ENCODE measurements at places on chromosomes 4 and X.

GRCh38 chr4:102692474-102692873 is 68.3 kb downstream of the MANBA start:
- DNase-seq: no peak
- peaks cover 5% of the 10 kb centered on the region for H3K4me1 ChIP-seq
- H3K27ac ChIP-seq: no peak overlapping the region
- H3K4me3 ChIP-seq: no peak overlapping the region
- peaks cover 7% of the 10 kb centered on the region for H3K36me3 ChIP-seq

- no peak overlapping the region for H3K4me3 ChIP-seq
- DNase-seq: no peak
- H3K36me3 ChIP-seq: no peaks in the 10 kb centered on the region
- H3K4me1 ChIP-seq: no peaks in the 10 kb centered on the region
These were observed 22.7 kb upstream of the STX18 start for GRCh38 chr4:4564522-4564921.

GRCh38 chrX:10781847-10782530 is 161.6 kb upstream of the MID1 start:
- DNase-seq: no peak
- no peak overlapping the region for H3K4me3 ChIP-seq
- no peaks in the 10 kb centered on the region for H3K27me3 ChIP-seq
- H3K36me3 ChIP-seq: no peaks in the 10 kb centered on the region
- no peak overlapping the region for H3K27ac ChIP-seq

GRCh38 chr4:5199912-5200311 is 148.6 kb downstream of the STK32B start:
- H3K4me3 ChIP-seq: no peak overlapping the region
- H3K36me3 ChIP-seq: no peaks in the 10 kb centered on the region
- no peak for DNase-seq
- H3K27ac ChIP-seq: no peak overlapping the region
- H3K27me3 ChIP-seq: no peaks in the 10 kb centered on the region

- H3K36me3 ChIP-seq: no peaks in the 10 kb centered on the region
- no peaks in the 10 kb centered on the region for H3K27me3 ChIP-seq
- no peak overlapping the region for H3K4me3 ChIP-seq
- no peak overlapping the region for H3K27ac ChIP-seq
- DNase-seq: no peak
- H3K4me1 ChIP-seq: no peaks in the 10 kb centered on the region
These were observed 272.7 kb upstream of the PCDH18 start for GRCh38 chr4:137804906-137805495.

GRCh38 chrX:68912113-68912512 is 83.3 kb downstream of the EFNB1 start:
- H3K36me3 ChIP-seq: no peaks in the 10 kb centered on the region
- no peaks in the 10 kb centered on the region for H3K27me3 ChIP-seq
- no peak for DNase-seq
- no peak overlapping the region for H3K4me3 ChIP-seq

DNA sequence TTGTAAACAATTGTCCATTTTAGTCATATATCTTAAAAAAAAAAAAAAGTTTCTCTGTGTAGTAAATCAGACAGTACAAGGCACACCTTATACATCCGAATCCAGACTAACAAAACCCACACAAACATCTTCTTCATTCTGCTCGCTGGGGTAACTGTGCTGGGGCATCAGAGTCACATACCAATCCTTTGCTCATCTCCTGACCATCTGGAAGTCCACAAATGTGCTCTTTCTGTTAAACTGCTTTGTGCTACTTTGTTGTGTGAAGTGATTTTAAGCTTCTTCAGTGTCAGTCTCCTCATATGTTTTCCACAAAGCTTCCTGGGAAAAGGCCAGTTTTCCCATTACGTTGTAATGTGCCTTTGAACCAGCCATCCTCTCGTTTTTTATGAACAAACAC is 86.2 kb upstream of the CBR4 start:
- no peak overlapping the region for H3K27ac ChIP-seq
- H3K36me3 ChIP-seq: peaks cover 26% of the 10 kb centered on the region
- H3K4me3 ChIP-seq: no peak overlapping the region
- DNase-seq: no peak
- peaks cover 5% of the 10 kb centered on the region for H3K4me1 ChIP-seq

DNA sequence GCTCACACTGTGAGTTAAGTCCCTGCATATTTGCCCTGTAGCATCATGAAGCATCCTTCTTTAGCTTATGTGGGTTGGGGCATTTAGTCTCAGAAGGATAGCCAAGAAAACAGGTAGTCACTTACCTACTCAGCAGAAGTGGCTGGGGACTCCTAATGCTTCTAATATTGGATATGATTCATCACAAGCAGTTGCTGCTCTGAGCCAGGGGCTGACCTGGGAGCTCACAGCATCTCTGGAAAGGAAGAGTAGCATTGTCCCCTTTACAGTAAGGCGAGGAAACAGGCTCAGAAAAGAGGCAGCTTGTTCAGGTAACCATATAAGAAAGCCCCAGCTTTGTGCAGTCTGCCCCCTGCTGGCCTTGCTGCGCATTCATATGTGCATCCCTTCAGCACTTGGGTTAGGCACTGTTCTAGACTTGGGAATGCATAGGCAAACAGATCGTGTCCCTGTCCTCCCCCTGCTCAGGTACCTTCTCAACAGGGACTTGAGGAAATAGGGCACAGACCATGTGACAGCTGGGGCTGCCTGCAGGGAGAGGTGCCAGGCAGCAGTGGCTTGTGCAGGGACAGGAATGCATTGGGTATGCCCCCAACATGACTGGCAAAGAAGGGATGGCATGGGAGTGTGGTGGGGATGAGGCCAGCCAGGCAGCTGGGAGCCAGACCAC is 35.7 kb upstream of the TBC1D14 start:
- H3K36me3 ChIP-seq: peaks cover 60% of the 10 kb centered on the region
- peaks cover 32% of the 10 kb centered on the region for H3K4me1 ChIP-seq
- no peaks in the 10 kb centered on the region for H3K27me3 ChIP-seq
- H3K27ac ChIP-seq: no peak overlapping the region
- H3K4me3 ChIP-seq: no peak overlapping the region

DNA sequence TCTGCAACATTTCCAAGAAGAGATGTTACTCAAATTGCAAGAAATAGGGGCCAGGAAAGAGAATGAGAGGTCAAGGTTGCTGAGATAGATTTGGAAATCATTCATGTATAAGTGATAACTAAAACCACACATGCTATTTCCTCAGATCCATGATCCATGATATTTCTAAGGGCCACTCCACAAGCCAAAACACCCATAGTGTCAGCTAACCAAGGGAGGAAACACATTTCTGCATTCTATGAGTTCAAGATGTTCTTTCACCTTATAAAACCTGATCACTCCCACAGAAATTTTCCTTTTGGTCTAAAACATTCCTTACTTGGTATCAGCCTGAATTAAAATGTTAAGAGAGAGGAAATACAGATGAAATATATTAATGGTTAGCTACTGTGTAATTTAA is 47.2 kb downstream of the TBCK start:
- no peaks in the 10 kb centered on the region for H3K27me3 ChIP-seq
- H3K4me1 ChIP-seq: no peaks in the 10 kb centered on the region
- H3K36me3 ChIP-seq: no peaks in the 10 kb centered on the region
- no peak for DNase-seq

- no peaks in the 10 kb centered on the region for H3K36me3 ChIP-seq
- peak overlapping the region; percentile 46 for H3K4me3 ChIP-seq
- no peak for DNase-seq
- peaks cover 18% of the 10 kb centered on the region for H3K4me1 ChIP-seq
These were observed 9.6 kb downstream of the CC2D2A start for GRCh38 chr4:15479089-15479912.

DNA sequence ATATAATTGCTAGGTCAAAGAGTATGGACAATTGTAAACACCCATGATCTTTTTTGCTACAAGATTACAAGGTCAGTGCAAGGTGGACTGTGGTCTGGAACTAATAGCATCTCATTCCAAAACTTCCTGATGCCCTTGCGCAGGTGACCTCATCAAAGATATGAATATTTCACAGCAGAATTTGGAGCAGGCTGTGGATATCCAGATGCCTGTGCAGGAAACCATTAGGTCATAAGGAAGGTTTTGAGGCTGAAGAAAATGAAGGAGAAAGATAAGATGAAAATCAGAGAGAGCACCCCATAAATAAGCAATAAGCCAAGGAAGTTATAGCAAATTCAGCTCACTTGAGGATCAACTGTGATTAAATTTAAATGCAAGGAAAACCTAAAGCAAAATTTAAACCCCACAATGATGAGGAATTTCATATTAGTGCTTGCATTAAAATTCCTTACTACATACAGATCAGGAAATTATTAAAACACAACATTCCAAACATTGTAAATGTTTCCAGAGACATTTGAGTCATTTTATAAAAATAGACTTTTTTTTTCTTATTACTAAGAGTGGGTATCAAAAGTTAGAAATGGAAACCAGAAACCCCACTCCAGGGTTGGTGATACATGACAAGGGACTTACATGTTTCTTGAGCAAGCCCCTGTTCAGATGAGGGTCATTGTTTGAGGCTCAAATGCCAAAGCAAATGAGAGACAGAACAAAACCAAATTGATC is 100.7 kb upstream of the FAM9C start:
- H3K27me3 ChIP-seq: no peaks in the 10 kb centered on the region
- H3K4me1 ChIP-seq: no peaks in the 10 kb centered on the region
- no peak overlapping the region for H3K4me3 ChIP-seq
- no peaks in the 10 kb centered on the region for H3K36me3 ChIP-seq
- no peak for DNase-seq

DNA sequence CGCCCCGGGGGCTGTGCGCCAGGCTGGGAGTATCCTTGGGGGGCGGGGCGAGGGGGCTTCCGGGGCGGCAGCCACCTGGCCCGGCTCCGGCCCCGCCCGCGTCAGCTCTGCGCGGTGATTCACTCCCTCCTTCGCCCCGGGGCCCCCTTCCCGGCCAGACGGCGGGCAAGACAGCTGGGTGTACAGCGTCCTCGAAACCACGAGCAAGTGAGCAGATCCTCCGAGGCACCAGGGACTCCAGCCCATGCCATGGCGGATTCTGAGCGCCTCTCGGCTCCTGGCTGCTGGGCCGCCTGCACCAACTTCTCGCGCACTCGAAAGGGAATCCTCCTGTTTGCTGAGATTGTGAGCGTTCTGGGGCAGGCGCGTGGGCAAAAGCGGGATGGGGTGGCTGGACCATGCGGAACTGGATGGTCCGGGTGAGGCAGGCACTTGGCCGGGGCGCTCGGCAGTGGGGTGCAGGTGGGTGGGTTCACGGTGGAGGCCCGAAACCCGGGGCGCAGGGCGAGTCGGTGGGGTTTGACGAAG is at the start of gene PLP2:
Gene PLP2 (plus strand): TSS at position 147 of the 528 bp plus-strand sequence. CDS start 103 bp downstream, at position 250.
- H3K4me1 ChIP-seq: peaks cover 41% of the 10 kb centered on the region
- H3K27me3 ChIP-seq: no peaks in the 10 kb centered on the region
- peak within 1 kb of the TSS; percentile 64 for H3K4me3 ChIP-seq

GRCh38 chr4:47287735-47288134 is 175.8 kb downstream of the COMMD8 start:
- H3K27me3 ChIP-seq: no peaks in the 10 kb centered on the region
- no peaks in the 10 kb centered on the region for H3K36me3 ChIP-seq
- no peaks in the 10 kb centered on the region for H3K4me1 ChIP-seq
- DNase-seq: no peak
- H3K4me3 ChIP-seq: no peak overlapping the region

DNA sequence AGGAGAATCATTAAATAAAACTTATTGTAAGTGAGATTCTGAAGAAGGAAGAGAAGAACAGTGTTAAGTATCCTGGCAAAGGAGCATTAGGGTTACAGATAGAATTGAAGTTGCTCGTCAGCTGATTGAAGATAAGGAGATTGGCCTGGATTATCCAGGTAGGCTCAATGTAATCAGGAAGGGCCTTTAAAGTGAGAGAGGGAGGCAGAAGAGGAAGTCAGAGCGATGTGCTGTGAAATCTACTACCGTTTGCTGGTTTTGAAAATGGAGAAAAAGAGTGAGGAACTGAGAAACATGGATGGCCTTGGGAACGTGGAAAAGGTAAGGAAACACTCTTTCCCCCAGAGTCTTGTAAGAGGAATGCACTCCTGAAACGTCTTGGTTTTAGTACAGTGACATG is 245.7 kb downstream of the ANTXR2 start:
- H3K4me3 ChIP-seq: no peak overlapping the region
- H3K27ac ChIP-seq: no peak overlapping the region
- DNase-seq: no peak
- no peaks in the 10 kb centered on the region for H3K36me3 ChIP-seq

DNA sequence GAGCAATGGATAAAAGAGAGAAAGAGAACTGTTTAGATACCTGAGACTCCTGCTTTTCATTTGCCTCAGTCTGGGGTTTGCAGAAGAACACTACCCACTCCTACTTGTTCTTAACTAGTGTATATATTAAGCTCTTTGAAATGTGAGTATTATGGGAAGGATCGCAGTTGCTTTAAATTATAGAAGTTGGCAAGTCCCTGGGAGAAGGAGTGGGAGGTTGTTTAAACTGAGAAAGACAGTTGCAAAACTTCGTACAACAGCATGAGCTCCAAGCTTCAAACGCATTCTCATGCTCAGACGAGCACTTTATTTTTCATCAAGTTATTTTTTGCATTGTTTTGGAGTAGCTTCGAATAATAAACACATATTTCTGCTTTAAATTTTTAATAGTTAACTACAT is 88.1 kb upstream of the C1QTNF7 start:
- peak overlapping the region; percentile 19 for H3K4me3 ChIP-seq
- no peaks in the 10 kb centered on the region for H3K36me3 ChIP-seq
- no peak for DNase-seq
- H3K27me3 ChIP-seq: no peaks in the 10 kb centered on the region

- H3K36me3 ChIP-seq: no peaks in the 10 kb centered on the region
- peaks cover 6% of the 10 kb centered on the region for H3K4me1 ChIP-seq
- H3K27ac ChIP-seq: no peak overlapping the region
- DNase-seq: no peak
These were observed 123.2 kb upstream of the LNX1 start for GRCh38 chr4:53714236-53715140.

DNA sequence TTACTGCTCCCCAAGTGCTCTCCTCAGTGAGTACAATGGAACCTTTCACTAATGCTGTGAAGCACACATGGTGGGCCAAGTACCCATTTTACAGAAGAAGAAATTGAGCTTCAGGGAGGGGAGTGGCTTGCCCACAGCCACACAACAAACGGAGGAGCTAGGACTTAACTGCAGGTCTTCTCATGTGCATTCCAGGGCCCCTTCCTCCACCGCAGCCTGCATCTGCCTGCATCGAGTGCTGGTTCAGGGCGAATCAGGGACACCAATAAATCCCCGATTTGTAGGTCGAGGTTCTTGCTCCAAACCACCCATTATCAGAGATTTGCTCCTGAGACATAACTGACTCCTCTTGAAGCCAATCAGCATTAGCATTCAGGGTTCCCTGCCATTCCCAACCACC is 100.9 kb downstream of the MAMLD1 start:
- no peaks in the 10 kb centered on the region for H3K36me3 ChIP-seq
- DNase-seq: no peak
- H3K4me1 ChIP-seq: no peaks in the 10 kb centered on the region

GRCh38 chr4:7387925-7388324 is 46.8 kb downstream of the PSAPL1 start:
- no peaks in the 10 kb centered on the region for H3K4me1 ChIP-seq
- H3K4me3 ChIP-seq: no peak overlapping the region
- no peak overlapping the region for H3K27ac ChIP-seq
- H3K27me3 ChIP-seq: no peaks in the 10 kb centered on the region

DNA sequence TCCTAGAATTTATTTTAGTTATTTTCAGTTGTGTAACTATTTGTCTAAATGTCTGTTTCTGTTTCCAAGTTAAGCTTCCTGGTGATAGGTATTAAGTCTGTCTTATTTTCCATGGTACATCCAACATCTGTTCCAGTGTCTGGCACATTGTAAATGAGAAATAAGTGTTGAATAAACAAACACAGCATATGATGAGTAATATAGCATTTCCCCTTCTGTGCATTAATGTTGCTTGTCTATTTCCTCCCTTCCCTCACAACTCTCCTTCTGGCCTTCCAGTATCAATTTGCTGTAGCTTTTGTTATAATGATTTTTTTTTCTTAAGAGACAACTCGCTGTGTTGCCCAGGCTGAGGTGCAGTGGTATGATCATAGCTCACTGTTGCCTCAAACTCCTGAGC is 36.1 kb downstream of the COPS4 start:
- no peak overlapping the region for H3K27ac ChIP-seq
- peaks cover 67% of the 10 kb centered on the region for H3K36me3 ChIP-seq
- DNase-seq: no peak
- H3K27me3 ChIP-seq: no peaks in the 10 kb centered on the region
- peaks cover 6% of the 10 kb centered on the region for H3K4me1 ChIP-seq
